ENCODE measurements at places on chromosomes 11 and 22. TPM values are rescaled to one million over a fixed set of nuclear protein-coding genes. Genes with fewer than 3 reads are reported as not detected.

DNA sequence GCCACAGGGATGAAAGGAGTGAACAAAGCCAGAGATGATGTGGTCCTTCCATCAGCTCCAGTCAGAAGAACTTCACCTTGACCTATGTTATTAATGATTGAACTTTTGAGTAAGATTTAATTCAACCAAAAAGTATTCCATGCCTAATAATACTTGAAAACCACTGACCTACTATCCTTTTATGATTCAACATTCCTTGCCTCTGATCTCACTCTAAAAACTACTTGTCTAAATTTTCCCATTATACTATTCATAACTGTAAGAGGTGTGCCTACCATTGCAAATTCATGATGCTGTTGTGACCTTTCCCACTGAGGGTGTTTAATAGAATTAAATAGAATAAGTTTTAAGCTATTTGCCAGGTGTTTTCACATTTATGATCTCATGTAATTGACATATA, 164.7 kb upstream of the GUCY1A2 start:
- H3K27ac ChIP-seq, result no peak overlapping the region
- H3K4me1 ChIP-seq, result no peaks in the 10 kb centered on the region
- H3K4me3 ChIP-seq, result no peak overlapping the region
- no peak for DNase-seq
- no peaks in the 10 kb centered on the region for H3K36me3 ChIP-seq

GRCh38 chr11:76644591-76644990, 26.0 kb downstream of the LRRC32 start:
- H3K4me3 ChIP-seq, result no peak overlapping the region
- no peaks in the 10 kb centered on the region for H3K4me1 ChIP-seq
- DNase-seq, result no peak
- no peak overlapping the region for H3K27ac ChIP-seq
- no peaks in the 10 kb centered on the region for H3K36me3 ChIP-seq
- H3K27me3 ChIP-seq, result peaks cover 2% of the 10 kb centered on the region

- peaks cover 2% of the 10 kb centered on the region for H3K27me3 ChIP-seq
- H3K4me1 ChIP-seq, result peaks cover 13% of the 10 kb centered on the region
- no peak for DNase-seq
- H3K36me3 ChIP-seq, result peaks cover 6% of the 10 kb centered on the region
- peak overlapping the region; percentile 98 for H3K4me3 ChIP-seq
- peak overlapping the region; percentile 70 for H3K27ac ChIP-seq
Measured at GRCh38 chr22:41683052-41683451, 5.6 kb downstream of the SNU13 start.

DNA sequence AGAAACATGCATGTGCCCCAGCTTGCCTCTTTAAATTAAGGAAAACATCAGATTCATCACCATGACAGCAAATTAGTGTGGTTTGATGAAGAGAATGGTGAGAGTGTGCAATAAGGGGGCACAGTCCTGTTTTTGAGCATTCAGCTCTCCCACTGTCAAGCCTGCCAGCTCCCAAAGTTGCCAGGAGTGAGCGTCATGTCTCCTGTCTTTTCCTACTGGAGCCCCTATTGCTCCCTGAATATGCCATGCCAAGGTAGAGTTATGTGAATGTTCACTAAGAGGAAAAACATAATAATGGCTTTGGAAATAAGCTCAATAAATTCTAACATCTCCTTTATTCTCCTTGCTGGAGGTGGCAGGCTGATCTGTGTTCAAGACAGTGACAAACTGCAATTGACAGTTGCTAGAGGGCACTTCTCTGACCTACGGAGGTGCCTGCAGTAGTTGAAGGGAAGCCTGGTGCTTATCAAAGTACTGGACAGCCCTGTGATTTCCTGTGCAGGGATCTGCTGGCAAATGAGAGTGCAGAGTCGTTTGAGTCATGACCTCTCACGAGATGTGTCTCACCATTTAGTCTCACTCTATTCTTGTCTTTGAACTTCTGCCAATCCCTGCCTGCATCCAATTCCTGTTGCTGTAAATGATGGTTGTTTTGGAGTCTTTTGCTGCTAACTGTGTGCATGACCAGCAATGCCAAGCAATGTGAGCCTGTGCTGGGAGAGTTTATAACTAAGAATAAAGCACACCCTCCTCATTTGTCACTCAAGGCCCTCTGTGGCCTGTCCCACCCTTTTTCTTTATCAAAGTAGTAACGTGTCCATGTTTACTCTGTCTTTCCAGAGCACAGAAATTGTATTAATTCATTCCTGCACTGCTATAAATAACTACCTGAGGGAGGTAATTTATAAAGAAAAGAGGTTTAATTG, 34.8 kb downstream of the MRGPRX2 start:
- no peak overlapping the region for H3K27ac ChIP-seq
- no peaks in the 10 kb centered on the region for H3K4me1 ChIP-seq
- peaks cover 3% of the 10 kb centered on the region for H3K27me3 ChIP-seq
- no peak overlapping the region for H3K4me3 ChIP-seq
- H3K36me3 ChIP-seq, result no peaks in the 10 kb centered on the region

GRCh38 chr11:34525888-34526657, 12.5 kb upstream of the ELF5 start:
- peaks cover 4% of the 10 kb centered on the region for H3K27me3 ChIP-seq
- no peaks in the 10 kb centered on the region for H3K36me3 ChIP-seq
- H3K4me1 ChIP-seq, result no peaks in the 10 kb centered on the region
- peak overlapping the region; percentile 11 for H3K27ac ChIP-seq

GRCh38 chr22:43152357-43153071, 1.2 kb downstream of the TSPO start:
- peak overlapping the region; percentile 65 for H3K4me3 ChIP-seq
- H3K4me1 ChIP-seq, result peaks cover 12% of the 10 kb centered on the region
- H3K27me3 ChIP-seq, result peaks cover 7% of the 10 kb centered on the region
- H3K27ac ChIP-seq, result no peak overlapping the region
- no peak for DNase-seq
- H3K36me3 ChIP-seq, result no peaks in the 10 kb centered on the region

GRCh38 chr11:77038825-77039326, 4.7 kb downstream of the B3GNT6 start:
- H3K36me3 ChIP-seq, result peaks cover 9% of the 10 kb centered on the region
- no peak for DNase-seq
- H3K27ac ChIP-seq, result no peak overlapping the region
- H3K4me1 ChIP-seq, result peaks cover 12% of the 10 kb centered on the region
- H3K27me3 ChIP-seq, result peaks cover 20% of the 10 kb centered on the region

GRCh38 chr22:22181341-22181850, 63.2 kb upstream of the VPREB1 start:
- H3K27me3 ChIP-seq, result peaks cover 21% of the 10 kb centered on the region
- DNase-seq, result no peak
- no peak overlapping the region for H3K4me3 ChIP-seq

- DNase-seq, result no peak
- H3K27me3 ChIP-seq, result peaks cover 3% of the 10 kb centered on the region
- H3K4me1 ChIP-seq, result peaks cover 13% of the 10 kb centered on the region
- no peak overlapping the region for H3K27ac ChIP-seq
- H3K36me3 ChIP-seq, result peaks cover 10% of the 10 kb centered on the region
Measured at GRCh38 chr11:103079833-103080232, 12.1 kb downstream of the DCUN1D5 start.

GRCh38 chr11:108758458-108758857, 93.6 kb downstream of the DDX10 start:
- peaks cover 3% of the 10 kb centered on the region for H3K27me3 ChIP-seq
- no peaks in the 10 kb centered on the region for H3K36me3 ChIP-seq
- peaks cover 12% of the 10 kb centered on the region for H3K4me1 ChIP-seq
- DNase-seq, result no peak

DNA sequence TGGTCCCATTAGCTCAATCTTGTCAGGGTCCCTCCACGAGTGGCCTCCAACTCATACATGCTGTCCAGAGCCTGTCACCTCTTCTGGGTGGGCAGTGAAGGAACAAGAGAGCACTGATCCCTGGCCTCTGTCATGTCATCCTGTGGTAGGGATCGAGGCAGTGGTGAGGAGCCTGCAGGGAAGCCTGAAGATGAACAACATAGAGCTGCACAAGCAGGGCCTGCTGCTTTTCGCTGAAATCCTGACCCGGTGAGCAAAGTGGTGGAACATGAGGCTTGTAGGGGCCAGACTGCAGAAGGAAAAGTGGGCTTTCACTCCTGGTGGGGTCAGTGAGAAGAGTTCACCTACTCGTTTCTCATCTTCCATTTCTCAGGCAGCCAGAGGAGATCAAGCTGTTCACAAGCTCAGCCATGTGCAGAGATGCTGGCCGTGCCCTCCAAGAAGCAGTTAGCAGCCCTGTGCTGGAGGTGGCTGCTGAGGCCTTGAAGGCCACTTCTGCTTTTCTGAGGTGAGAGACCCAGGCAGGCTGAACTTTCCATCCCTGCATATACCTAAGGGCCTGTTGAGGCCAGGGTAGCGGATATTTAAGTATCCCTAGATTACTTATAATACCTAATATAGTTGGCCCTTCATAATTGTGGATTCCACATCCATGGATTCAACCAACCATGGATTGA, 32.9 kb downstream of the MEI1 start:
- H3K4me3 ChIP-seq, result no peak overlapping the region
- no peaks in the 10 kb centered on the region for H3K27me3 ChIP-seq
- no peaks in the 10 kb centered on the region for H3K4me1 ChIP-seq
- H3K27ac ChIP-seq, result no peak overlapping the region

GRCh38 chr11:11940551-11940950, 67.9 kb downstream of the DKK3 start:
- H3K27me3 ChIP-seq, result no peaks in the 10 kb centered on the region
- no peak for DNase-seq
- no peaks in the 10 kb centered on the region for H3K4me1 ChIP-seq
- H3K36me3 ChIP-seq, result peaks cover 7% of the 10 kb centered on the region
- H3K4me3 ChIP-seq, result no peak overlapping the region

- H3K4me1 ChIP-seq, result peaks cover 12% of the 10 kb centered on the region
- no peaks in the 10 kb centered on the region for H3K36me3 ChIP-seq
- no peak overlapping the region for H3K27ac ChIP-seq
- no peak for DNase-seq
- H3K4me3 ChIP-seq, result no peak overlapping the region
Measured at GRCh38 chr22:22746963-22747933, 102.8 kb downstream of the GGTLC2 start.

GRCh38 chr22:27663812-27664211, 137.7 kb downstream of the MN1 start:
- H3K4me1 ChIP-seq, result peaks cover 8% of the 10 kb centered on the region
- no peaks in the 10 kb centered on the region for H3K36me3 ChIP-seq
- peaks cover 6% of the 10 kb centered on the region for H3K27me3 ChIP-seq
- H3K4me3 ChIP-seq, result no peak overlapping the region
- no peak for DNase-seq

DNA sequence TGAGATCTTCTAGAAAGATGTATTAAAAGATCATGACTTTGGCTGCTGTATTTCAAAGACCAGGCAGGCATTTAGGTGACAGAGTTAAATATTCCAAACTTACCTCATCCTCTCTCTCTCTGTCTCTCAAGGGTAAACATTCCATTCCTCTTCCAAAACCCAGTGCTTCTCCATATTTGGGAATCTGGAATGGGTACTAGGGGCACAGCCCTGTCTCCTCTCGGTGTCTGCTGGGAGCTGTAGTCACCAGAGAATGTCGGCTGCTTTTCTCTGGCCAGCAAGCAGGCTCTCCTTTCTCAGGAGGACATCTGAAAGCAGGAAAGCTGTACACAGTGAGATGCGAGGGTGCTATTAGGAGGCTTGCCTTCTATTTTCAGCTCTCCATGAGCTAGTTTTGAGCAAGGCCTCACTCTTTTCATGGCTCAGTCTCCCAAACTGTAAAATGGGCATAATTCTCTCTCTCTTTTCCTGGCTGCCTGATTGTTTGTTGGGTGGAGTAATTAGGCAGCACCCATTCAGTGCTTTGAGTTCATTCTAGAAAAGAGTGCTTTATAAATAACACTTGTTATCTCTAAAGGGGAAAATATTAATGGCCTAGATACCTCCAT, 9.3 kb upstream of the PEX26 start:
- no peak overlapping the region for H3K27ac ChIP-seq
- H3K27me3 ChIP-seq, result peaks cover 7% of the 10 kb centered on the region
- DNase-seq, result no peak
- no peak overlapping the region for H3K4me3 ChIP-seq

DNA sequence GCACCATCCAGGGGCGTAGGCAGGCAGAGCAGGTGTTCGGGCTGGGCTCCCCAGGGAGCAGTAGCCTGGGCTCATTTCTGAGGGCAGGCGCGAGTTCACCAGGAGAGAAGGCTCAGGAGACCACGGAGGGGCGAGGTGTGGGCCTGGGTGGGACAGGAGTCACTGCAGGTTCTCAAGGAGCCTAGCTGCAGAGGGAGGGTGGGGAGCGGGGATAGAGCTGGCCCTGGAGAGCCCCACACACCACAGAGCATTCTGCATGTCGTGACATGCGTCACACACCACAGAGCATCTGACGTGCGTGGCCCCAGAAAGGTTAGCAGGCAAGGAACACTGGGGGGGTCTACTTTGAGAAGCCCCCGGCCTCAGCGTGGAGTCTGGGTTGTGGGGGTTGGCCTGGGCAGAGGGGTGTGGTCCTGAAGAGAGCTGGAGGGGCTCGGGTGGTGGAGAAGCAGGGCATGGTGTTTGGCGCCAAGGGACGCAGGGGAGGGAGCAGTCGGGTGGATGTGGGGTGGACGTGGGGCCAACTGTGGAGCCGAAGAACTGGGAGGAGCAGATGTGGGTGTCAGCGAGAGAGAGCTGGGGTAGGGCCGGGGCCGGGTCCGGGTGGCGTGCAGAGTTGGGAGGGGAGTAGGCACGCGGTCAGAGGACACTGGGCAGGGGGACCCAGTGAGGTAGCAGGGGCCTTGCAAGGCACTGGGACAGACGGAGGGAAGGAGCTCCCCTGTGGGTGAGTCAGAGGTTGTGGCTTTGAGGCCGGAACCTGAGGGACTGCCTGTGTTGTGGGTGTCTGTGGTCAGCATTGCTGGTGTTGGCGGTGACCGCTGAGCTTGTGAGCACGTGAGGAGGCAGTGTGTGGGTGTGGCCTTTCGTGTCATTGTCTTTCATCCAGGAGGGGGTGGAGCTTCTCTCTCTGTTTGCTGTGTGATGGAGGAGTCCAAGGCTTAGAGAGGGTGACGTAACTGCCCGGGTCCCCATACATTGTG, 25.5 kb downstream of the CTTN start:
- peaks cover 5% of the 10 kb centered on the region for H3K4me1 ChIP-seq
- peak overlapping the region; percentile 74 for H3K4me3 ChIP-seq
- peaks cover 59% of the 10 kb centered on the region for H3K36me3 ChIP-seq
- peaks cover 15% of the 10 kb centered on the region for H3K27me3 ChIP-seq
- H3K27ac ChIP-seq, result peak overlapping the region; percentile 30

DNA sequence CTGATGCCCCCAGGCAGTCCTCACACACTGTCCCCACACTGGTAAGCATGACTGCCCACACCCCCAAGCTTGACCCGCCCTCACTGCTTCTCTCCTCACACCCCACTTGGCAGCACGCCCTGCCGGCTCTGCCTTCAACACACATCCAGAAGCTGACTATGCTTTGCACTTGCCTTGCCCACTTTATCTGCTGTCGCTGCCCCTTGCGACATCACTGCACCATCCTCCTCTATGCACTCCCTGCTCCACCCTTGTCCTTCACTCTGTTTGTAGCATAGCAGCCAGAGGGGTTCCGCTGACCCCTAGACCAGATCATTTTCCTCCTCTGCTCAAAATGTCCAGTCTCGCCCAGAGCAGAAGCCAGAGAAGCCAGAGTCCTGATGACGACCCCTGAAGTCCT, 25.3 kb upstream of the SLC25A1 start:
- no peak overlapping the region for H3K27ac ChIP-seq
- DNase-seq, result no peak
- H3K36me3 ChIP-seq, result peaks cover 32% of the 10 kb centered on the region

The SEZ6L gene
- total RNA-seq, result 1.2 TPM

The LRRC32 gene
- total RNA-seq, result 22.0 TPM

The OR6Q1 gene
- total RNA-seq, result not detected

The UBQLN3 gene
- 1.1 TPM for total RNA-seq

The SLC25A17 gene
- total RNA-seq, result 18.1 TPM

The SLC17A6 gene
- total RNA-seq, result not detected

The TSPAN32 gene
- total RNA-seq, result 0.23 TPM
